Renal cortex interstitium (tissue), 15 donors: ENCODE measurements at places on chromosomes 13 and 19.

- DNase-seq: no peak
These were observed 11.8 kb downstream of the NLRP12 start for GRCh38 chr19:53812335-53812734.

DNA sequence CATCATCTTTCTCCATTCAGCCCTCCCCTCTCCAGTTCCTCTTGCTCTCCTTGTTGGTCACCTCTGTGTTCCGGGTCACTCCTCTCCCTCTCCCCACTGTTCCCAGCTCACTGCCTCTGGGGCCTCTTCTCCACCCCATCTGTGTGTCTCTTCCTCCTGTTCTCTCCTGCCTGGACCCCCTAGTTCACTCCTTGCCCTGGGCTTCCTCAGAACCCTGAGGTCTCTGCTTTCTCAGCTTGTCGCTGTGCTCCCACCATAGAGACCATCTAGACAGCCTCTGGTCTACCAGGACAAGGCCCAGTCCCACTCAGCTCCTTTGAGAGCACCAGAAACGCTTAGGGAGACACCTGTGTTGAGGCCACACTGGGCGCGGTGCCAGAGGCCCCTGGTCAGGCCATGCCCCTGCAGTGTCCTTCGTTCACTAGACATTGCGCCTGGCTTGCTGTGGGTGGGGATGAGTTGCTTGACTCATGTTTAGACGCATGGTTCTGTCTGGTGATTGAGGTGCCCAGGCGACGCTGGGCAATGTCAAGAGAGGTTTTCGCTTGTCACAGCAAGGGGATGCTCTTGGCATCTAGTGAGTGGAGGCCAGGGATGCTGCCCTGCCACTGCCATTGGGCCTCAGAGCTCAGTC lies 4.8 kb downstream of the LENG9 start:
- no peak for DNase-seq

DNA sequence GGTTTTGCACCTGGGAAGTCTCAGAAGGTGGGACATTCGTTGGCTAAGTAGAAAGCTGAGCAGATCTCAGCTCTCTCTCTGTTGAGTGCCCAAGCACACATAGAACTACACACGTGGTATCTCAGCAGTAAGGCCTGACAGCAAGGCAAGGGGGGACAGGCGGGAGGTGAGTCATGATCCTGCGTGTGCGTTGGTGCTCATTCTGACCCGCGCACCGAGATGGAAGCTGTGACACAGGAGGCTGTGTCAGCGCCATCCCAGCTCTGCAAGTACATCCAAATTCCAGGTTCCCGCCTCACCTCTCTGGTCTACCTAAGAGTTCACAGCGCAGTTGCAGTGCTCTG lies 135.7 kb downstream of the USP12 start:
- no peak for DNase-seq

DNA sequence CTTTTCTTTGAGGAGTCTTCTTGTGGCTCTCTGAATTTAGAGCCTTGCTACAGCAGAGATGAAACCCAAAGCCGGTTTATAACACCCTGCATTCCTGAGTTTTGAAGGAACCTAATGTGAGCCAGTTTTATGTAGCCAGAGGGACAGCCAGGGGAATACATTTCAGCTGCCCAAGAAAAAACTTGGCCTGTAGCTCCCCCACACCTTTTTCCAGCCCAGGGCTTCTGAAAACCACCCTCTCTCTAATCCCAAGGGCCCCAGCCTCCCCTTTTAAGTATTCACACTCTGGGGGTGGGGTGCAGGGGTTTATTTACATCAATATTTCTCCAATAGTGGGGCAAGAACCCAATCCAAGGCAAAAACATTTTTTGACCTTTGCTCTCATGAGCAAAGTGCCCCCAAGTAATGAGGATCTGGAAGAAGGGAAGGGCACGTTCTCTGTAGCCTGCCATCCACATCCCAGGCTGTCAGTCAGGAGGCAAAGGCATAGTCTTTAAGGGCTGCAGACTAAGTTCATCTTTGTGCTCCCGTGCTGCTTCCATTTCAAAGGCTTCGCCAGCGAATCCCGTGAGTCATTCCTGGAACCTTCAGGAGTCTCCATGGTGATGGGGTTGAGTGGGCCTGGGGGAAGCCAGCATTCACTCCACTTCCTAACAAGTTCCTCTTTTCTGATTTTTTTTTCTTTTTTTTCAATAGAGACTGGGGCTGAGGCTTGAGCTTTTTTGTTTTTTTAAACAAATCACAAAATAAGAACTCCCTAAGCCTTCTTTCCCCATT lies 33.2 kb upstream of the MEDAG start:
- DNase-seq: no peak

- no peak for DNase-seq
These were observed 93.3 kb downstream of the PIBF1 start for GRCh38 chr13:72875233-72875632.

DNA sequence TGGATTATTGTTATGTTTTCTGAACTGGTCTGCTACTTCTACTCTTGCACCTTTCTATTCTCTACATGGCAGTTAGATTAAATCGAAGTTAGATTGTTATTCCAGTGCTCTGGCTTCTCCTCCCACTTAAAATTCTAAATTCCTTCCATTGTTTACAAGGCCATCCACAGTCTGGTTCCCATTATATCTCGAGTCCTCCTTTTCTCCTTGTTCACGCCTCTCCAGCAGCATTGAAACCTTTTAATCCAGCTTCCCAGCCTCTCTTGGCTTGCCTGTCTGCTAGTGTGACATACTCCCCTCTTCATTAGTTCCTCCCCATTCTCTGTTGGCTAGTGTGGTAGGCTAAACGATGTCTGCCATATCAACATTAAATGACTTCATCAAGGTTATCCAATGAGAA lies 54.5 kb downstream of the DNAJC15 start:
- DNase-seq: no peak

GRCh38 chr13:38462605-38463004 lies 113.0 kb downstream of the UFM1 start:
- no peak for DNase-seq

GRCh38 chr13:101612735-101613134 lies 160.3 kb downstream of the ITGBL1 start:
- DNase-seq: no peak

- no peak for DNase-seq
These were observed 31.4 kb downstream of the DNAJC3 start for GRCh38 chr13:95708391-95708774.

DNA sequence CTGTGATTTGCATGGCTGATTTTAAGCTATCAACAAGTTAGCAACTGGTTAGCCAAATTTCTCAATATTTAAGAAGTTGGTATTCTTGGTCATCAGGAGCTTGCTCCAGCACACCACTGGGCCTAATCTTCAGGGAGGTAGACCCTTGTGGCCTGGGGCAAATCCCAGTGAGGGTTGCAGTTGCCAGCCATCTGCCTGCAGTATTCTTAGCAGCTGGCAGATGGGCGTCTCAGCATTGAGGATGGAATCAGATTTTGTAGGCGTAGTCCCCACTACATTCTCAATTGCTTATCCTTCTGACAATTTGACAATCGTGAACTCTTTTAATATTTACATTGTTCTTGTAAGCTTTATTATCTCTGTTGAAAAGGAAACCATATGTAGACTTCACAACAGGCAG lies 1266.2 kb downstream of the SLITRK5 start:
- no peak for DNase-seq

DNA sequence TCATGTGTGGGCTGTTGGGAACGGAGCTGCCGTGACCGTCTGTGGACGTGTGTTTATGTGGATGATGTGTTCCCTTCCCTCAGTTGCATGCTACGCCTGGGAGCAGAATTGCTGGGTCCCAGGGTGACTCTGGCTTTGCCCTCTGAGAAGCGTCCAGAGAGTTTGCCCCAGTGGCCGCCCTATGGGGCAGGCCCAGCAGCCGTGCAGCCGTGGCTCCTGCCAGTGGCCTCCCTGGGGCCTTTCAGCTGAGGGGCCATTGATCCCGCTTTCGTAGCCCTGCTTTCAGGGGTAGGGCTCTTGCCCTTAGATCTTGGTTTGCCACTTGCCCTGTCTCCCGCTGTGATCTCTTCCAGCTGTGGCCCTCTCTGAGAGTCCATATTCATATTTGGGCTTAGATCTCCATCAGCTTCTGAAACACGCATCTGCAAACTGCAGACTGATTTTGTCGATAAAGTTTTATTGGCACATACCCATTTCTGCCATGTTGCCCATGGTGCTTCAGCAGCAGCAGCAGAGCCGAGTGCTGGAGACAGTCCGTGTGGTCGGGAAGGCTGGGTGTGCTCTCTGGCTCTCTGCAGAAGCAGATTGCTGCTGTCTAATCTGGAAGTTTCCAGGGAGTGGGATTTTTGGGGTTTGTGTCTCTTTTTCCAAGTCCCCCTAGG lies 17.6 kb downstream of the GNA11 start:
- no peak for DNase-seq

DNA sequence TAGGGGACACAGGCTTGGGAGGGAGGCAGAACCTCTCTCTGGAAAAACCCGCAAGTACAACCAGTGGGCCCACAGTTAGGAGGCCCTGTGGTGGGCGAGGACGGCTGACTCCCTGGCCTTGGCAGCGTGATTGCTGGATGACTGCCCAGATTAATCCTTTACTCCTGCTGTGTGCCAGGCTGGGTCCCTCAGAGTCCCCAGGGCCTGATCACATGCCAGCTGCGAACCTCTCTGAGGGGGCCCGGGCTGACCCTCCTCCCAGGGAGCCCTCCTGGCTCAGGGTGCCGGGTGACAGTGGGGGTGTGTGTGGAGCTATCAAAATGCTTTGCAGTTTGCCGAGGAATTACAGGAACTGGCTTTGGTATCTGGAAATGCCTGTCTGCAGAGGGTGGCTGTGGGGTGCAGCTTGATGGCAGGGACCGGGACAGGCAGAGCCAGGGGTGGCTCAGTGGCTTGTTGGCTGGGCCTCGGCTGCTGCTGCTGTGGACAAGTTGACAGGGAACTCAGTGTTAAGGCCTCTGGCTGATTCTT lies 48.9 kb downstream of the DNM2 start:
- no peak for DNase-seq
